Peyer's patch (tissue), 4 donors: ENCODE measurements at places on chromosomes 1 and 21. TPM values are rescaled to one million over a fixed set of nuclear protein-coding genes. Genes with fewer than 3 reads are reported as not detected.

The URB1 gene
- 4.4 TPM for total RNA-seq

The BLACAT1 gene
- total RNA-seq = 0.53 TPM

DNA sequence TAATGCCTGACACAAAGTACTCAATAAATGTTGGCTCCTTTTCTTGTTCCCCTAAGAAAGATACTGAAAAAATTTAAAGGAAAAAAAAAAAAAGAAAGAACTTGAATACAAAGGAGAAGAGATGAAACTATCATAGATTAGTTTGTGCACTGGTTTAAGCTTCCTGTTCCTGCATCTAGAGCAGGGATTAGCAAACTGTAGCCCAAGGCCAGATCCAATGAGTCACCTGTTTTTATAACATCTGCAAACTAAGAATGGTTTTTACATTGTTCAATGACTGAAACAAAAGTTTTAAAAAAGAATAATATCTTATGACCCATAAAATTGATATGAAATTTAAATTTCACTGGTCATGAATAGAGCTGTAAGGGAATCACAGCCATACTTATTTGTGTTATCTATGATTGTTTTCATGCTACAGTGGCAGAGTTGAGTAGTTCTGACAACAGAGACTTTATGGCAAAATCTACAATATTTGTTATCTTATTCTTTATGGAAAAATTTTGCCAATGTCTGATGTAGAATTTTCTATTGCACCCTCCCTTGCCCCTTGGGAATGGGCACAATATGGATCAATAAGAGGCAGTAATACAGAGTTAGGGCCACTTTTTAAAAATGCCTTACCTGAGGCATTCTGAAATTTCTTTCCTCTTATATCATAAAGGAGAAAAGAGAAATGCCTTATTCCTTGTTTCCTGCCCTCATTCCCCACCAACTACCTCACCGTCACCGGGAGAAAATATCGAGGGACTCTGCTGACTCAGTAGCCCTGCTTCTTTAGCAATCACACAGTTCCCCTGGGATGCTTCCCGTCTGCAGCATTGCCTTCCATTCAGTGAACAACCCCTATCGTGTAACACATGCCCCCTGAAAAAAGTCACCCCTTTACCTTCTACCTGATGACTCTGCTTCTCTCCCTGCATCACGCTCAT, 50.6 kb downstream of the WDR64 start:
- DNase-seq = no peak

DNA sequence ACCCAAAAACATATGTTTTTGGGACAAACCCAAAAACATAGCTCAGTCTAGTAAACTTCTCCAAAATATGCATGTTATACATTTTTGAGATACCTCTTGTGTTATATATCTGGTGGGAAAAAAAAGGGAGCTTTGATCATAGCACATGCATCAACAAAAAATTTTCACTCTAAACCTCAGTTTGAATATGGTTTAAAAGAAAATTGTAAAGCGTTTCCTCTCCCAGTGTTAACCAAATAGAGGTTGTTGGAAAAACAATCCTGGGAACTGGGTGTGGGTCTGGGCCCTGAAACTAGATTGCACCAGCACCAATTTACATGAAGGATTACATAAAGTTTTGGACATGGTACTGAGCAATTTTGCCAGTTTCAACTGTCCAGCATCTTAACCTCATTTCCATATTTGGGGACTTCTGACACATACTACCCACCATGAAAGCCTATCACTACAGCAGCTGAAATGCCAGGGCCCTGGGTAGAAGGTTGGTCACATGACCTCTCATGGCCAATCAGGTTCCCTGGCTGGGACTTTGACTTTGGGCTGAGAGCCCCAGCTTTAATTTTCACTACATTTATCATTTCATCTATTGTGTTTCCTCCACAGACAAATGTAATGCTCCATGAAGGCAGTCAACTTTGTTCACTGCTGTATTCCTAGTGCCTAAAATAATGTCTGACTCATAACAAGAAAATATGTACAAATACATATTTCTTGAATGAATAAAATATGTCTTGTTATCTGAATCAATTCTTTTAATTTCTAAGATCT, 150.7 kb downstream of the SETD4 start:
- DNase-seq = no peak

DNA sequence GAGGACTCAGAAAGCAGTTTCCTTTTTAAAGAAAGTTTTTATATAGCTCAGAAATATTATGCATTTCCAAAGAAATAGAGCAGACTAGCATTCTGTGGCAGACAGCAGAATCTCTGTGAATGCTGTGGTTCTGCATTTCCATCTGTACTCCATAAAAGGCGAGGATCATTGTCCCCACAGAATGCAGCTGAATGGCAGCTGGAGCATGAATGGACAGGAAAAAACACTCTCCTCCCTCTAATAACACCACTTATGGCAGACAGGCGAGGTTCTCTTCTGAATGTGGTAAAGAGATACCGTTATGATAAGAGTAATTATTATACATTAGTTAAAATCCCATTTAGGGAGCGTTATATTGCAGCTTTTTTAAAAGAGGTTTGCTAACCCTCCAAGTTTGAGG, 81.4 kb upstream of the WLS start:
- DNase-seq = no peak

DNA sequence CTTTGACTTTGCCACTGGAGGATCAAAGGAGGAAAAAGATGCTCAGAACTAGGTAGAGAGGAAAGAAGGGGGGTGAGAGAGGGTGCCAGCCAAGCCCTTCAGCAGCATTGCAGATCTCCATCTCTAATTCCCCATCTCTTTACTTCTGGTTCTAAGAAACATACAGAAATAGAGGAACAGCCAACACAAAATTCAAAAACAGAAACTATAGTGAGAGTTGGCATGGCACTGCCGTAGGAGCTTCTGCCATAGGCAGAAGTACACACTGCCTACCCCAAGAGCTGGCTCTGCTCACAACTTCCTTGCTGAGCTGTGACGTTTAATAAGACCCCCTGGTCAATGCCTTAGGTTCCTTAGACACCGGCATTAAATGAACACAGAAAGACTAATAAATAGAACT, 26.6 kb upstream of the RPF1 start:
- no peak for DNase-seq

GRCh38 chr1:61851849-61852669, 109.8 kb downstream of the PATJ start:
- no peak for DNase-seq

The GPR153 gene
- 3.3 TPM for total RNA-seq

DNA sequence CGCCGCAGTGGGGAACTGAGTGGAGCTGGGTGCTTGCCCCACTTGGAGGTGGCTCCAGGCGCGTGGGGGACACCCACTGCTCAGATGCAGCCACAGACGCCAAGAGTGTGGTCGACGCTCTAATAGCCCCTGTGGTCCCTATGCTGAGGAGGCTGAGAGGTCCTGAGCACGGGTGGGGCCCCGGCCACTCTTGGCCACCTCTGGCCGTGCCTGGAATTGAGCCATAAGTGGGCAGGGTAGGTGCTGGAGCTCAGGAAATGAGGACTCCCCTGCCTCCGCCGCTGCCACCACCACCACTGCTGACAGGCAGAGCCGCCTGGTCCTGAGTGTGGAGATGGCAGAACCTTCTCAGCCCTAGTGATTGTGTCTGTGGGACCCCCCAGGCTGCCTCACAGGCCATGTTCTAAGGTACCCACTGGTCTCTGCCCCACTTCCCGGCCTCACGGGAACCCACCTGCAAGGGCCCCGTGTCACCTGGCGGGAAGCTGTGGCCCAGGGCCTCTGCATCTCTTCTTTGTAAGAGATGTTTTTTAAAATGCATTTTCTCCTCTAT, 34.6 kb upstream of the DIP2A start:
- DNase-seq = no peak

- DNase-seq = no peak
These were observed 72.5 kb upstream of the MORC3 start for GRCh38 chr21:36247316-36248010.

DNA sequence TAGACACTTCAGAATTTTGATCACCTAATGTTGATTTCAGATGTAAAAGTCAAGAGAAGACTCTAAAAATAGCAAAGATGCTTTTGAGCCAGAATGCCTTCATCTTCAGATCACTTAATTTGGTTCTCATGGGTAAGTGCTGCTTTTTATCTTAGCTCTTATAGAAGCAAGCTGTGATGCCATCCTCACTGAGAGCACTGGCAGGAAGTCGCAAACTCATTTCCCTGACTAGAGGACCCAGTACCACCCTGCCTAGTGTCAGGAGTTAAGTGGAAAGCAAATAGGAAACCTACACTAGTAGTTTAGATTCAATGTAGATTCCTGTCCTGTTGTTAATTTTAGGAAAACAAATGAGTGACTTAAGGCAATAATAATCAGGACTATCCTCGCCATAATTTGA, 12.1 kb downstream of the IFNAR2 start:
- no peak for DNase-seq

GRCh38 chr1:112092656-112093371, 103.3 kb upstream of the KCND3 start:
- no peak for DNase-seq

The SPATA46 gene
- not detected for total RNA-seq

- DNase-seq = no peak
These were observed 7.0 kb upstream of the C1orf146 start for GRCh38 chr1:92210701-92211100.

DNA sequence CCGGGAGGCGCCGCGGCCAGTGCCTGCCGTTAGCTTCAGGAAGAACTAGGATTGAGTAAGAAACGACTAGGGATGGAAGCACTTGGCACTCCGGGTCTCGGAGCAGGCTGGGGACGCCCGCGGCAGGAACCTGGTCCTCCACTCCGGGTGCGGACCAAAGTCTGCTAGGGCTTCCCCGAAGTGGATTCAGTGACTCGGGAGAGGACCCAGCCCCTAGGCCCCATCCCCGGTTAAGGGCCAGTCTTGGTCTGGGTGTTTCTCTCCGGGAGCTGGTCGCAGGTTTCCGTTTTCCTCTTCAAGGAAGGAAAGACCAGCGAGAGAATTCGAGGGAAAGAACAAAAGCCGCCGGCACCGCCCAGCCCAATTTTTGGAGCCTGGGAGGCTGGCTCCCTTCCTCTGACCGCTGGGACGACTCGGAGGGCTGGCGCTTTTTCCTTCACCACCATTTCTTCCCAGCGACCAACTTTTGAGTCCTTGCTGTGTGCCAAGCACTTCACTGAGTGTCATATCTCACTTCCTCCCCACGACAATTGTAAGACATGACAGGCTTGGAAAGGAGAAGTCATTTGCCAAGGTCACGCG, 16.8 kb upstream of the STMN1 start:
- peak; percentile 52 for DNase-seq

GRCh38 chr1:219143735-219144134, 29.9 kb upstream of the LYPLAL1 start:
- no peak for DNase-seq

The FCN3 gene
- not detected for total RNA-seq

DNA sequence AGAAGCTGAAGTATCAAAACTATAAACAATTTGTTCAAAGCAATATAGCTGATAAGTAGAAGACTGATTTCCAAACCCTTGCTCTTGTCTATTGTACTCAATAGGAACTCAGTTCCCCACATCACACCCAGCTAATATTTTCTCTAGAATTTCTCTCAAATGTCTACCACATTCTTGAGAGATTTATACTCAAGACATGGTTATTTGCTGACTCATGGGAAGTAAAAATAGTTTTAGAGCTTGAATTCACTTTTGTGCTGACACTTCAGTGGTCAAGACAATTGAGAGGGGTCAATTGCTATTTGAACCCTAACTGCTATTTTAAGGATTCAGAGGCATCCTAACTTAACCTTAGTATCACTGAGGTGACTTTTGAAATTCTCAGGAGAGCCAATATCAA, 99.0 kb downstream of the TNNI3K start:
- no peak for DNase-seq

DNA sequence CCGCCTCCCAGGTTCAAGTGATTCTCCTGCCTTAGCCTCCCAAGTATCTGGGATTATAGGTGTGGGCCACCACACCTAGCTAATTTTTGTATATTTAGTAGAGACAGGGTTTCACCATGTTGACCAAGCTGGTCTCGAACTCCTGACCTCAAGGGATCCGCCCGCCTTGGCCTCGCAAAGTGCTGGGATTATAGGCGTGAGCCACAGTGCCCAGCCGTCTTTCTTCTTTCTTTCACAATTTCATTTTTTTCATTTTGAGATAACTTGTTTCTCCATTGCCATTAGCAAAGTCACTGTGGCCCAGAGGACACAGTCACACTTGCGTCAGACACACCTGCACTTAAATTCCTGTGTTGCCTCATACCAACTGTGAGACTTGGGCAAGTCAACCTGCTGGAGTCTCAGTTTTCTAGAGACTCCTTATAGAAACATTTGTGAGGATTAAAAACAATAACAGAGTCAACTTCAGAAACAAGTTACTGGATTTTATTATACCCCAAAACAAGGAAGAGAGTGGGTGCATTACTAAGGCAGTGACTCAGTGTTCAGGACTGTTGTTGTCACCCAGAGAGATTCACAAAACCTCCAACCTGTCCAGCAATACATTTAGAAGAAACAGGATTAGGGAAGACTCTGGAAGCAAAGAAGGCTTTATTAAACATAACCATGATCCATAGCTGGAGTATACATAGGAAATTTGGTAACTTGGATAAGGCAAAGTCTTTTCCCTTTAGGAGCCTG, 2.6 kb downstream of the TEDDM1 start:
- DNase-seq = no peak

GRCh38 chr1:153774780-153775457, at the start of gene SLC27A3:
Gene SLC27A3, plus strand, starts transcription at chr1:153775407. Its CDS starts 91 bp downstream, at chr1:153775498.
- no peak for DNase-seq
